ENCODE measurements at places on chromosomes 4 and X.

- DNase-seq, result no peak
These were observed 770.3 kb downstream of the NLGN4X start for GRCh38 chrX:5458300-5458842.

DNA sequence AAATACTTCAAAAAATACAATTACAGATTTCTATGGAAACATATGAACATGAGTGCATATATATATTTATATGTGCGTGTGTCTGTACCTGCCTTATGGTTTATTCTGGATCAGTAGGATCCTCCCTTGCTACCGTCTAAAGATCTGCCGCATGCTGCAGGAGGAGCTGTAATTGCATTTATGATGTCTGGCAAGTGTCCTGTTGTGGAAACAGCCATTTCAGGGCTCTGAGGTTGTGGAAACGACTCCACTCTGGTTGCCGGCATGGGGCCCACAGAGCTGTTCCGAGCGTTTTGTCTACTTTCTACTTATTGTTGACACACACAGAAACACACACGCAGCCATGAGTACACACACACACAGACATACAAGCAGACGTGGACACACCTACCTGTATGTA is 21.3 kb downstream of the CD99 start:
- no peak for DNase-seq

- no peak for DNase-seq
These were observed 240.2 kb upstream of the F9 start for GRCh38 chrX:139290310-139290709.

DNA sequence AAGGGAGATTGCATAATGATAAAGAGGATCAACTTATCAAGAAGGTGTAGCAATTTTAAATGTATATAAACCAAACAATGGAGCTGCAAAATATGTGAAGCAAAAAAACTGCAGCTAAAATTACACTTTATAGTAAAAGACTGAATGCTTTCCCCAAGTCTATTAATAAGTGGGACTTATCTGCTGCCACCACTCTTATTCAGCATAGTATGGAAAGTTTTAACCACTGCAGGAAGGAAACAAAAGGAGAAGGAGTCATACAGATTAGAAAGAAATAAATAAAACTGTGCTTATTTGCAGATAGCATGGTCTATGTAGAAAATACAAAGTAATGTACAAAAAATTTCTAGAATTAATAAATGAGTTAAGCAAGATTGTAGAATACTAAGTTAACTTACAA is 94.1 kb upstream of the GK2 start:
- DNase-seq, result no peak

DNA sequence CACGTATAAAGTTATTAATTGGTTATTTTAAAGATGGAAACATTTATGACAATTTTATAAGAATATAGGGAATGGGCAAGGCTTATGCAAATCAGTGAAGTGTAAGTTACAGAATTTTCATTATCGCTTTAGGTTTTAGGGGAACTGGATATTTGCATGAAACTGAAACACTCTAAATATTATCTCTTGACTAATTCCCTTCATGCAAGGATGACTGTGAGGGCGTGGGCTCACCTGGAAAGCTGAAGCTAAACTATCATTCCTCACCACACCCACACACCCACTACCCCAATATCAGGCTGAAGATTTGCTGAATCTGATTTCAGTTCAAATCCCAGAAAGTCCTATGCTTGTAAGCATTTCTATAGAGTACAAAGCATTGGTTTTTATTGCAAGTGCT is 81.7 kb upstream of the ARHGAP24 start:
- DNase-seq, result no peak

- no peak for DNase-seq
These were observed 155.2 kb downstream of the RBMX2 start for GRCh38 chrX:130556951-130557350.

GRCh38 chrX:8139716-8140115 is 31.4 kb downstream of the VCX2 start:
- no peak for DNase-seq

- no peak for DNase-seq
These were observed 783 bp downstream of the BEX2 start for GRCh38 chrX:103309860-103310554.

- no peak for DNase-seq
These were observed 282.8 kb downstream of the PPP1R2C start for GRCh38 chrX:42495139-42495538.

DNA sequence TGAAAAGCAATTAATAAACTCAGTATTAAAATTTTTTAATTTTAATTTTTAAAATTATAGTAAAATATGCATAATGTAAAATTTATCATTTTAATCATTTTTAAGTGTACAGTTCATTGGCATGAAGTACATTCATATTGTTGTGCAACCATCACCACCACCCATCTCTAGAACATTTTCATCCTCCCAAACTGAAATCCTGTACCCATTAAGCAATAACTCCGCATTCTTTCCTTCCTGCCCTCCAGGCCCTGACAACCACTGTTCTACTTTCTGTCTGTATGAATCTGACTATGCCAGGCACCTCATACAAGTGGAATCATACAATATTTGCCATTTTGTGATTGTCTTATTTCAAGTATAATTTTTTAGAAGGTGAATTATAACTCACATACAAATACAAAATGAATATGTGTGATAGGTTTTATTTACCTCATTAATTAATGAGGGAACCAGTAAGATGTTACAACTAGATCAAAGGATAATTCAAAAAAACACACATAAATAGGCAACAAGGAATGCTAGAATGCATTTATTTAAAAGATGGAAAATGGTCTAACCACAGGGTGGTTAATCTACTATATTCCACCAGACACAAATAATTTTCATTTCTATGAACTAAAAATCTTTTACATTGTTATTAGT is 13.1 kb upstream of the AFF1 start:
- DNase-seq, result no peak
